H4 (cell line): ENCODE measurements at places on chromosomes 7 and 10. TPM values are rescaled to one million over a fixed set of nuclear protein-coding genes. Genes with fewer than 3 reads are reported as not detected.

The BAMBI gene
- 51.3 and 58.9 TPM in 2 replicates for total RNA-seq

- no peak for DNase-seq
Measured at GRCh38 chr10:59705931-59706330, 3.7 kb downstream of the SLC16A9 start.

DNA sequence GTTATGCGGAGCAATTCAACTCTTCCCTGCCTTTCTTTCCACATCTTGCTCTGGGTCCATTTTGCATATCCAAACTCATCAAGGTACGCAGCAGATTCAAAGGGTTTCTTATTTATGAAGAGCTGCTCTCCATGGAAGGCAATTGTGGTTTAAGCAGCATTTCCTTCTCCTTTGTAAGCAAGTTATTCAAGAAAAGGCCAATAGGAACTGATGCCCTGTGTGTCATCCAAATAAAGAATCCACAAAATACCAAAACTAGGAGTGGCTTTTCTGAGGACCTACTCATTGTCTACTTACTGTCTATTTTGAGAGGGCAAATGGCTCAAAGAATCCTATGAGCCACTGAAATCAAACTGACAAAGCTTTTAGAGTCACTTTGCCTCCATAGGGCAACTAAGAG, 253.1 kb downstream of the PTEN start:
- no peak for DNase-seq

DNA sequence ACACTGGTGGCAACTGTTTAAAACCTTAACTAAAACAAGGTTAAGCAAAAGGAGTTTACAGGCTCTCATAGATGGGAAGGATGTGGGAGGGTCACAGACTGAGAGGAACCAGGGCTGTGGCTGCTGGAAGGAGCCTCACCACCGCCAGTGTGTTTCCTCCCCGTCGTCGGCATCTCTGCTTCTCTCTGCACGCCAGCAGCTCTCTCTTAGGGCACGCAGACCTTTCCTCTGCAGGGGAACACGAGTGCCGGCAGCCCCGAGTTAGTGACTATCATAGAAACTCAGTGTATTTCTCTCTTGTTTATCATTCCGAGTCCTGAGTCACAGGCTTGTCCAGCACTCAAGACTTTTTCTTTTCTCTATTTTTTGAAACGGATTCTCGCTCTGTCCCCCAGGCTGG, 8.1 kb upstream of the SH2D4B start:
- no peak for DNase-seq

DNA sequence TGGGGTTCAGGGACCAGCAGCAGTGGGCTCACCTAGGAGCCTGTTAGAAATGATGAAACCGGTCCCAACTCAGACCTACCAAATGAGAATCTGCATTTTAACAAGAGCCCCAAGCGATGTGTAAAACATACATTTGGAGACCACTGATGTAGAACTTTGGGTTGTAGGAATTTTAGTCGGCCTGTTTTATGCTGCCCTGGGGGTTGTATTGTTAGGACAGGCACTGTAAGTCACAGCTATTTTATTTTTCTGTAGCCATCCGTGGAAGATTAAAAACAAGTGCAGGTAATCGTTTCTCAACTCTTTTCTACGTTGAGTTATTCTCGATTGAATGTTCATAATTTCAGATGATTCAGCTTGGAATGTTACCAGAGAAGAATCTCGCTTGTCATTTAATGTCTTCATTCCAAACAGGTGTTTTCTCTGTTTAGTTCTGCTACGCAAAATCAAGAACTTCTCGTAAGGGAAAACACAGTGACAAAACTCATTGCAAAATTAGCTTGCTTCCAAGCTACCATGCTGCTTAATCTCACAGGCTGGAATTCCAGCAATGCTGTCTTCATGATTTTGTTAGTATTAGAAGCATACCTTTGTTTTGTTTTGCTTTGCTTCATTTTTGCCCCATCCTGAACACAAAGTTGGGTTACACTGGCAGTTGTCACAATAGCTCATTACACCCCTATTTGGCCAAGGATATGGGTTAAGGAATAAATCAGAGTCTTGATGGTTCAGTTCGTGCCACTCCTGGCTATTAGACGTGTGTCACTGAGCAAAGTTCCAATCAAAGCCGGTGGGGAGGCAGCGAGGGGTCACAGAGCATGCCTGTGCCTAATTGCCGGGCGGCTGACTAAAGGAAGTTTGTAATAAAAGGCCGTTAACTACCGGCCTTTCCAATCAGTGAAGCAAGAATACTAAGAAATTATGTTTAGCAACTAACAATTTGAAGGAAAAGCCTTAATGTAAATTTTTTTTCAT, 676.9 kb downstream of the GATA3 start:
- DNase-seq, result no peak
